Glutamatergic neuron (in vitro differentiated cells): ENCODE measurements at places on chromosomes 13 and 19.

DNA sequence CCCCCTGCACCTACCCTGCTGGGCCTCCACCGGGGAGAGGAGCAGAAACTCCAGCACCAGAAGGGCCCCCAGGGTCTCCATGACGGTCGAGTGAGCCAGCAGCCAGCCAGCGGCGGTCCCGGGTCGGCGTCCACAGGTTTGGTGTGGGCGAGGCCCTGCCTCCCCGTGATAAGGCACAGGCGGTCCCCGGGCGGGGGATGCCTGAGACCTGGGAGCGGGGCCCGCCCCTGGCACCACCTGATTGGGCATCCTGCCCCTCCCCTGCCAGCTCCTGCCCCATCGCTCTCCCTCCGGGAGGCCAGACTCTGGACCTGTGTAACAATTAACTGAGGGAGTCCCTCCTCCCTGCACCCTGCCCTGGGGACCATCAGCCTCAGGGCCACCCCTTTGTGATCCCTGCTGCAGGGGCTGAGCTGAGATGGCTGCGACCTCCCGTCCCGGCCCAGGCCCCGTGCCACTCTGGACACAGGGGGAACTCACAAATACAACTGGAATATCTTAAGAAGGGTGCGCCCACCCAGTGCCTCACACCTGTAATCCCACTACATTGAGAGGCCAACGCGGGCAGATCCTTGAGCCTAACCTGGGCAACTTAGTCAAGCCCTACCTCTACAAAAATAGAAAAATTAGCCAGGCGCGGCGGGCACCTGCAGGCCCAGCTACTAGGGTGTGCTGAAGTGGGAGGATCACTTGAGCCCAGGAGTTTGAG, at the start of gene SMIM24:
SMIM24 (minus strand) TSS at position 143 of the 709 bp plus-strand sequence; CDS start at position 81, 62 bp downstream.
- no peak for DNase-seq

- no peak for DNase-seq
Observed at GRCh38 chr19:37928527-37929286, 21.7 kb downstream of the SIPA1L3 start.

DNA sequence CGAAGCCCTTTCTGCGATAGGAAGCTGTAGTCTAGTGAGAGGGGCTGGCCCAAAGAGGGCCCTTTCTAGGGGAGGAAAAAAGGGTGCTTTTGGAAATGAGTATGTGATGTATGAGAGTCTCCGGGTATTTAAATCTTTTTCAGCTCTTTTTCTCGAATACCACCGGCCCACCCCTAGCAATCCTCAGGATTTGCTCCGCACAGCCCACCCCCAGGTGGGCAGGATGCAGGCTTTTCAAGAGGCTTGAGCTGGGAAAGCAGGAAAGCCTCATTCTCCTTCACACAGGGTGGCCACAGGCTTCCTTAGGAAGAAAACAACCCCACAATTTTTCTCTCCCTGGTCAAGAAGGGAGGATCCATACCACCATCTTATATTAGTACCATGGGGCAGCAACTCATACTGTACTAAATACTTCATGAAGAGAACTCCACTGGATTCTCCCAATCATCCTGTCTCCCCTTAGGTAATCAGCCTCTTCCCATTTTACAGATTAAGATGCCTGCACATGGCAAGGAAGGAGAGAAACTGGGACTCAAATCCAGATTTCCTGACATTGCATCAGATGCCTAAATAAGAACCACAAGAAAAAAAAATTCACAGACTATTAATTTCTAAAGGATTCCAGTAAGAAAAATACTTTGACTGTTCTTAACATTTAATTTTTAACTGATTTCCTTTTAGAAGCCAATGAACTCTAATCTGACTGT, 84.4 kb downstream of the STK24 start:
- no peak for DNase-seq

DNA sequence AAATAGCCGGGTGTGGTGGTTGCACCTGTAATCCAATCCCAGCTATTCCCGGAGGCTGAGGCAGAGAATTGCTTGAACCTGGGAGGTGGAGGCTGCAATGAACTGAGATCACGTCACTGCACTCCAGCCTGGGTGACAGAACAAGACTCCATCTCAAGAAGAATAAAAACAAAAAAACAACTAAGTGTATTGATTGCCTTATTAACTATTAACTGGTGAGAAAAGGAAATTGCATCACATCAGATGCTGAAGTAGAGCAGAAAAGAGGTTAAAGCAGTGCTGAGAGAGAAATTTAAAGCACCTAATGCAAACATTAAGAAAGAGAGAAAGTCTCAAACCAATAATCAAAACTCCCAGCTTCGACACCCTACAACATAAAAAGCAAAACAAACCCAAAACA, 38.3 kb downstream of the KPNA3 start:
- no peak for DNase-seq

DNA sequence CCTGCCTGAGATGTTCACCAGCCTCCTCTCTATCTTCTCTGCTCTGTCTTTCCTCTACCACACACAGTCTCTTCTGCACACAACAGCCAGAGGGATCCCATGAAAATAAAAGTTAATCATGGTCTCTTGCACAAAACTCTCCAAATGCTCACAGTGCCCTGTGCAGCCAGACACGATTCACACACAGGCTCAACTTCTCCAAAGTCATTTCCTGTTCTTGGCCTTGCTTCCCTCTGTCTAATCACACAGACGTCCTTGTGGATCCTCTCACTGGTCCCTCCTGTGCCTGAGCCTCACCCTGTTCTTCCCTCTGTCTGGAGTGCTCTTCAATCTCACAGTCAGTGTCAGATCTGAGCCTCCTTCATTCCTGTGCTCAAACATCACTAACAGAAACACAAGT, 7.8 kb downstream of the SIGLEC12 start:
- no peak for DNase-seq

GRCh38 chr19:35462476-35462953, 14.5 kb downstream of the FFAR2 start:
- no peak for DNase-seq

DNA sequence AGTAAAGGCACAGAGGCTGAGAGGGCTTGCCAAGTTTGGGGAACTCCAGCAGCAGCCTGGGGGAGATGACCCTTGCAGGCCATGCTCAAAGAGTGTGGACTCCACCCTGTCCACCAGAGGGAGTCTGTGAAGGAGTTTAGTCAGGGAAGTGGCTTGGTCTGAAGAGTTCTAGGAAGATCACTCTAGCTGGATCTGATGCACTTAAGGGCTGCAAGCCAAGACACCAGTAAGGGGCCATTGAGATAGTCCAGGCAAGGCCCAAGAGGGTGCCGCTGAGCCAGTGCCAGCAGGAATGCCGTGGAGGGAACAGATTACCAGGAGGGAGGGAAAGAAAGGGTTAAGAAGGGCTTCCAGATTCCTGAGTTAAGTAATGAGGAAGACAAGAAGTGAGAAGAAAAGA, 68.7 kb downstream of the ZAR1L start:
- peak; percentile 73 for DNase-seq

DNA sequence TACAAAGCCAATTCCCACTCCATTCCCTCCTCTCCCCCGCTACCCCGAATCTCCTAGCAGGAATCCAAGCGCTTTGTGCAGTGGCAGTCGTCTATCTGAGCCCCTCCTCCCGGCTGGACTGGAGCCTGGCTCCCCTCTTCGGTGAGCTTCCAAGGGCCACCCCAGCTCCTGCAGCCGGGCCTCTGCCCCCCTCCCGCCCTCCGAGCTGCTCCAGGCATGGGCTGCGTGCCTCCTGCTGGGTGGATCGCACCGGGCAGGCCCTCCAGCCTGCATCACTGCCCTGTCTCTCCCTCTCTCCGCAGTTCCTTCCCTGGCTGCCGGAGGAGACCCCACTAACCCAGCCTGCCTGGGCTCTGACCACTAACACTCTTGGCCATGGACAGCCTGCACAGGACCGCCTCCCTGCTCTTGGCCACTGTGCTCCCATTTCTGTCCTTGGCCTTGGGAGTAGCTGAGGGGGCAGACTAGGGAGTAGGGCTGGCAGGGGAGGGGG, 12.9 kb upstream of the LENG8 start:
- DNase-seq, result no peak

DNA sequence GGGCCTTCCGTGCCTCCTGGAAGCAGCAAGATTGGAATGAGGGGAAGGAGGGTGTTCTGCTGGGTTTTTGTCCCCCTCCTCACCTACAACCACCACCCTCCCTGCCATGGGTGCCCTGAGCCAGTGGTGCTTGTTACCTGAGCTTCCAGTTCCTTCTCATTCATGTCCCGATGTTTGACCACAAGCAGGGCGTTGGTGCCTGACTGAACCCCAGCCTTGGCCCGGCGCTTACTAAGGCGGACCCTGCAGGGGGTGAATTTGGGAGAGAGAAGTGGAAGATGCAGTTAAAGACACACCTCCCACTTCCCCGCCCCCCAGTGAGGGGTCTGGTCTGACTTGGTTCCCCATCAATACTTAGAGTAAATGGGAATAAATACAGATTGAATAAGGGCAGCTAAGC, 4.3 kb downstream of the PAF1 start:
- no peak for DNase-seq

DNA sequence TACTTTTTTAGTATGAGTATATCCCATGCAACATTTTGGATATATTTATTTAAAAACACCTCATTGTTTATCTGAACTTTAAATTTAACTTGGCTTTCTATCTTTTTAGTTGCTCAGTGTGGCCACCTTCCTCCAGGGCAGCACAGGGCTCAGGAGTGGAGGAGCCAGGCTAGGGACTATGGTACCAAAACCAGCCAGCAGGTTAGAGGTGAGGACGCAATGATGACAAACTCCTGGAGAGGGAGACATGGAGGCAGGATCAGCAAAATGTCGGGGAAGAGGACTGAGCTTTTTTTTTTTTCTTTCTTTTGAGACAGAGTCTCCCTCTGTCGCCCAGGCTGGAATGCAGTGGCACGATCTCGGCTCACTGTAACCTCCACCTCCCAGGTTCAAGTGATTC, 29.6 kb upstream of the CALM3 start:
- peak; percentile 27 for DNase-seq

DNA sequence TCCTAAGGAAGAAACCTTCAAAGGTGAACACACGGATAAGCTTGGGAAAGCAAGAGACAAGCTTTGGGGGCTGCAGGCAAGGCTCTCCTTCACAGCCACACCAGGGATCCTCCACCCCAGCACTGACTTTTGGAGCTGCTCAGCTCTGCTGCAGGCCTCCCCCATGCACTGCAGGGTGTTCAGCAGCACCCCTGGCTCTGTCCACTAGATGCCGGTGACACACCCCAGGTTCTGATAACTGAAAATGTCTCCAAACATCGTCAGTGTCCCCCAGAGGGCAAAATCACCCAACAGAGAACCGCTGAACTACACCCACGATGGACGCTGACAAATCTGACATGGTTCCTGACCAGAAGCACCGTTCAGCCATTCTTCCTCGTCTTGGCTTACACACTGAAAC, 90.5 kb downstream of the STK24 start:
- DNase-seq, result no peak

- DNase-seq, result no peak
Observed at GRCh38 chr19:18878858-18879578, 16.9 kb downstream of the CERS1 start.

GRCh38 chr19:41862445-41862986, 2.5 kb downstream of the RPS19 start:
- DNase-seq, result no peak

DNA sequence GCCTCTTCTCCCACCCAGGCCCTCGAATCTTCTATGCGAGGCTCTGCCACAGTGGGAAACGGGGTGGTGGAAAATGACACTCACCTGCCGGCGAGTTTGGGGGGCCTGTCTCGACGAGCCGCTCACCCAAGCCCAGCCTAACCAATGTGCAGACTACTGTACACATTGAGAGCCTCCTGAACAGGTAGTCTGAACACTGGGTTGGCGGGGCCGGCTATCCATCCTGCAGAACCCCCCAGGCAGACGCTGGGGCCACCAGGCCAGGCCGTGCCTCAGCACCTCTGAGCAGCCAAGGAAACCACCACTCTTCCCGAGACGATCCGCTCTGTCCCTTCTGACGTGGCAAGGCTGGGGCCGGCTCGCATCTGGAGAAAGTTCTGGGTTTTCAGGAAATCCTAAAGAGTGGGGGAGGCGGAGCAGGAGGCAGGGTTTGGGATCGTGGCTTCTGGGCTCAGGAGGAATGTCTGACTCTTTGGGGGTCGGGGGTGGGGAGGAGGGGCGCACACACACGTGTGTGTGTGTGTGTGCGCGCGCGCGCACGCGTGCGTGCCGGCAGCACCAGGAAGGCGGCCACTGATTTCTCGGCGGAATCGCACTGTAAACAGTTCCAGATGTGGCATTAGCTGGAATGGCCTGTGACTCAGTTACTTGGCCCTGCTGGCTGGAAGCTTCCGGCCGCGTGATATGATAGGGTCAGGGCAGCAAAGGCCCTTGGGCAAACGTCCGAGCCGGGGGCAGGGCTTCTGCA, 18.5 kb downstream of the TMED1 start:
- DNase-seq, result no peak

GRCh38 chr19:10193790-10194499, 808 bp downstream of the DNMT1 start:
- peak; percentile 66 for DNase-seq

- DNase-seq, result no peak
Observed at GRCh38 chr13:28741084-28741491, 22.3 kb upstream of the SLC46A3 start.
